Neuronal stem cell (in vitro differentiated cells): ENCODE measurements at places on chromosomes 11 and 22.

DNA sequence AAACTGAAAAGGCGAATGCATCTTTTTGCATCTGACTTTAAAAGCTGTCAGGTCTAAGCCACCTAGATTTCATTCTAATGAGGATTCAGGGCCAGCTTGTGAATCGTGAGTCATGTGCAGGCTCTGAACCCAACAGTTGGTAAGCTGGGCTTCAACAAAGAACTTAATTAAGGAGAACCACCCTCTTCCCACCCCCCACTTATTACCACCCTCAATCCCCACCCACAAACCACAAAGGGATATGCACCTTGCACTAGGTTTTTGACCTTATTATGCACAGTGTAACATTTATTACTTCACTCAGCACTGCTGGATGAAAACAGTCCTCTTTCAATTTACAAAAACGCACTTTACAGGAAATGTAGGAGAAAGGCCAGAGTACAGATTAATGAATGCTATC, 94.1 kb upstream of the LIN7C start:
- no peaks in the 10 kb centered on the region for H3K27me3 ChIP-seq
- H3K27ac ChIP-seq, result no peak overlapping the region
- no peaks in the 10 kb centered on the region for H3K36me3 ChIP-seq
- no peak overlapping the region for H3K4me3 ChIP-seq
- H3K4me1 ChIP-seq, result no peaks in the 10 kb centered on the region

DNA sequence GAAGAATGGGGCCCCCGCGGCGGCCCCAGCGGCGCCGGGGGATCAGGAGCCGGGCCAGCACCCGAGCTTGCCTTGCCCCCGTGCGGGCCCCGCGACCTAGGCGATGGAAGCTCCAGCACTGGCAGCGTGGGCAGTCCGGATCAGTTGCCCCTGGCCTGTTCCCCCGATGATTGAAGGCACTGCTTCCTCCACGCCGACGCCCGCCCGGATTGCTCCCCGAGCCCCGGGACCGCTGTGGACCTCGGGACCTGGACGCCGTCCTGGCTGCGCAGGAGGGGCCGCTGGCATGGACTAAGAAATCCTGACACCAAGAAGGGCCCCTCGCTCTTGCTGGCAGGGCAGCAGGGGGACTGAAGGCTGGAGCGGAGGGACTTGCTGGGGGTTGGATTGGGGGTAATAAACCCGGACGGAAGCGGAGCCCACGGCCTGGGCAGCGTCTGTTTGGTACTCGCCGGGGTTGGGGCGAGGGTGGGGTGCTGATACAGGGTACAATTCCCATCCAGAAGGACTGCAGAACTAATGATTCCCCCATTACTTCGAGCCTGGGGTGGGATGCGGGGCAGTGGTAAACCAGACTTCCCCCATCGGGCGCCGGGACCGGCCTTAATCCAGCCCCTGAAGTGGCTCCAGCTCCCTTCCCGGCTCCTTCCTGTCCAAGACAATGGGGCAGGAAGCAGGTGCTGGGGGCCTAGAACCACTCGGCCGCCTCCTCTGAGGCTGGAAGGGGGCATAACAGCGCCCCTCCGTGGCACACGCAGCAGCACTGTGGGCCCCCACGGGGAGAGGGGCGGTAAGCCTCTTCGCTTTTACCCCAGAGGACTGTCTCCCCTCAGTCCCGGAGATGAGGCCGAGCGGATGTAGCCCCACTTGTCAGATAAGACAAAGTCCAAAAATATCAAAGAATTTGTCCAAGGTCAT, 1.0 kb downstream of the CCDC85B start:
- DNase-seq, result no peak
- H3K27me3 ChIP-seq, result peaks cover 15% of the 10 kb centered on the region
- H3K4me1 ChIP-seq, result peaks cover 27% of the 10 kb centered on the region
- H3K36me3 ChIP-seq, result peaks cover 4% of the 10 kb centered on the region

DNA sequence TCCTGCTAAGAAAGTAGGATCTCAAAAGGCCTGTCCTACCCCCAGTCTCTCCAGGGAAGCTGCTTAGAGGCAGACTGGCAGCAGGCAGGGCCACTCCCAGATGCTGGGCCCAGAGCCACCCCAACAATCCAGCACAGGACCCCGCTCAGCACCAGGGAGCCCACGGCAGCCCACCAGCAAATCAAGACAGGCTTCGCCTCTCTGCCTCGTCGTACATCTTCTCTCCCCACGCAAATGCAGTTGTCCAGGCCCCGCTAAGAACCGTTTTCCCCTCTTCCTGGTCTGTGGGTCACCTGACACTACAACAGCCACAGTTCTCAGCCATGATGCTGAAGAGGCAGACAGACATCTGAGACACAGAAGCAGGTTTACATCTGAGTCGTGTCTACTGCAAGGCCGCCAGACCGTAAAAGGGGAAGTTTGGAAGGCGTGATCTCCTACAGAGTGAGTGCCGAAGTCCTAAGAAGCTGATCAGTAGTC, 51.1 kb downstream of the IGSF9B start:
- H3K27me3 ChIP-seq, result no peaks in the 10 kb centered on the region
- H3K36me3 ChIP-seq, result peaks cover 5% of the 10 kb centered on the region
- no peak overlapping the region for H3K4me3 ChIP-seq
- H3K27ac ChIP-seq, result no peak overlapping the region
- no peak for DNase-seq

GRCh38 chr11:121508449-121508848, 55.7 kb upstream of the SORL1-AS1 start:
- H3K27me3 ChIP-seq, result no peaks in the 10 kb centered on the region
- H3K4me1 ChIP-seq, result peaks cover 12% of the 10 kb centered on the region
- no peaks in the 10 kb centered on the region for H3K36me3 ChIP-seq
- H3K27ac ChIP-seq, result peak overlapping the region; percentile 59

- H3K4me1 ChIP-seq, result no peaks in the 10 kb centered on the region
- no peaks in the 10 kb centered on the region for H3K27me3 ChIP-seq
- no peak for DNase-seq
- no peaks in the 10 kb centered on the region for H3K36me3 ChIP-seq
These were observed 6.4 kb downstream of the MS4A15 start for GRCh38 chr11:60762851-60763691.

DNA sequence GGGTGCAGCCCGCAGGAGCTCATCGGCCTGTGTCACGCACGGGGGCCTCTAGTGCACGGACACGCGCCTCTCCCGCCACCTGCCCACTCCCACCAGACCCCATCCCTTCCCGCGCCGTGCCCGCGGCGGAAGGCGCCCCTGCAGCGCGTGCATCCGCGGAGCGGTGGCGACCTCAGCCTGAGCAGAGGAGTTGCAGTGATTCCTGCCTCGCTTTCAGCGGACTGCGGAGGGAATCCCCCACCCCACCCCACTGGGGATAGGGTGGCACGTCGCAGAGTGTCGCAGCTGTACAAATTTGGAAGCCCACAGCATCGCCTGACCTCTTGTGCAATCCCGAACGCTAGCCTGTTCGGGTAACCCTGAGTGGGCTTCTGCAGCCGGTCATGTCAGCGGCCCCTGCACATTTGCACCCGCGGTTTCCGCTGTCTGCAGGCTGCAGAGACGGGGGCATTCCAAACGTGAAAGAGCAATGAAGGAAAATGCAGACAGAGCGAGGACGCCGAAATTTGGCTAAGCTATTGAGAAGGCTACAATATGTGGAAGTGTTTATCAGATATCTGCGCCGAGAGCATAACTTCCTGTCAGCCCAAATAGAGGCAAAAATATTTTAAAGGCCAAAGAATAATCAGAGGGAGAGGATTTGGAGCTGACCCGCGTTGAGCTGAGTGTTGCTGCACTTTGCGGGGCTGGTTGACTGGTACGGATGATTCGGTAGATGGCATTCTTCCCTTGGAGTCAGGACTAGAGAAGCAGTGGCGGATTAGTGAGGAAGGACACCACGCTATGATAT, 617 bp upstream of the ARHGAP20 start:
- H3K36me3 ChIP-seq, result no peaks in the 10 kb centered on the region
- H3K4me3 ChIP-seq, result peak overlapping the region; percentile 45
- H3K4me1 ChIP-seq, result peaks cover 2% of the 10 kb centered on the region
- H3K27ac ChIP-seq, result no peak overlapping the region
- peaks cover 50% of the 10 kb centered on the region for H3K27me3 ChIP-seq

DNA sequence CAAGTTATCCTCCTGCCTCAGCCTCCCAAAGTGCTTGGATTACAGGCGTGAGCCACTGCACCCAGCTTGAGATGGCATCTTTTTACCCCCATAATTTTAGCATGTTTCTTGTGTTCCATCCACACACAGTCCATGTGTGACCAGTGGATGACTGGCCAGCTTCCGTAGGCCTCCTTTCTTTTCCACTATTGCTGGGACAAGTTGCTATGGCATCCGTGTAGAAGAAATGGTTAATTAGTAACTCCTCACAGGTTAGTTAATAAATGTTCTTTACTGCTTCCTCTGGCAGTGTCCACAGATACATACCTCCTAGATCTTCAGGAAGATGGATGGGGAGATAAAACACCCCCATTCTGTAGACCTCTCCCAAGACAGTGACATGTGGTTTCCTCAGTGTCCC, 154.3 kb upstream of the RASSF10 start:
- no peak overlapping the region for H3K27ac ChIP-seq
- peaks cover 5% of the 10 kb centered on the region for H3K4me1 ChIP-seq
- H3K27me3 ChIP-seq, result no peaks in the 10 kb centered on the region
- peaks cover 29% of the 10 kb centered on the region for H3K36me3 ChIP-seq
- no peak overlapping the region for H3K4me3 ChIP-seq
- no peak for DNase-seq

DNA sequence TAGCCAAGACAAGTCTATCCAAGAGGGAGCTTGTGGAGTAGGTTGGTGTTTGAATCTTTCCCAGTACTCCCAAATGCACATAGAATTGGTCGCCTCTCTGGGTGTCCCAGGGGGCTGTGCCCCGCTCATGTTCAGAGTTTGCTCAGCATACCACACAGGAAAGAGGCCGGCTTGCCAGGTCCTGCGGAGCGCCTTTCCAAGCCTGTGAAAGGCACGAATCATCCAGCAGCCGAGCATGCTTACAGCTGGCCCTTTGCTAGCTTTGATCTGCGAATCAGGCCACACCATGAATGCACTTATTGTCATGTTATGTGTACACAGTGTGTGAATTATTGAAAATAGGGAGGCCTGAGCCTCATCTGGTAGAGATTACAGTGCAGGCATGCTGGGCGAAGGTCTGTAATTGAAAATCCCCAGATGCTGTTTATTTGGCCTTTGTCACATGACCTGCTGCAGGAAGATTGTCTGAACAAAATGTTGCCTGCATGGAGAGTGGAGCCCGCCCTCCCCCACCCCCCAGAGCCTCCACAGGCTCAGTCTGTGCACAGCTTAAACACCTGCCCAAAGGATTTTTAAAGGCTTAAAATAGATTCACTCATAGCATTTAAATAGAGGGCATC, 163.3 kb upstream of the RASSF10 start:
- no peak overlapping the region for H3K4me3 ChIP-seq
- no peaks in the 10 kb centered on the region for H3K27me3 ChIP-seq
- DNase-seq, result no peak
- peaks cover 5% of the 10 kb centered on the region for H3K36me3 ChIP-seq
- peaks cover 55% of the 10 kb centered on the region for H3K4me1 ChIP-seq
